ENCODE measurements at places on chromosomes 13 and 19. TPM values are rescaled to one million over a fixed set of nuclear protein-coding genes. Genes with fewer than 3 reads are reported as not detected.

PDE4C gene
- total RNA-seq: 0.41 TPM

ZNF878 gene
- 1.4 TPM for total RNA-seq

DNA sequence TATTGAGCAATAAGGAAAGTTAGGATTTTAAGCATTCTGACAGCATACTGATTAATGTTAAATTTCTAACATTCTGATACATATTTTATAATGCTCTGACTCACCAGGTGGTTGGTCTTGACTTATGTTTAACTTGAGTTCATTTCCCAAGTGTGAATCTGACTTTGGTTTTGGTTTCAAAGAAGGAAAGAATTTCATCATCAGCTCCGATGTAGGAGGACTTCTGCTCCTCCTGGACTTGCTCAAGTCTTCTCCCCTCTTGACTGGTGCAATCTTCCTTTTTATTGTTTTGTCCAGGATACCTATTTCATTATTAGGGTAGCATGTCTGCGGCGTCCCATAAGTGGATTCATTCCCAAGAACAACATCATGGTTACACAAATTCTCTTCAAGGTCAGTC is 141.3 kb downstream of the RNF17 start:
- no peak for DNase-seq
- no peak overlapping the region for H3K27ac ChIP-seq
- no peaks in the 10 kb centered on the region for H3K27me3 ChIP-seq
- H3K4me3 ChIP-seq: no peak overlapping the region
- no peaks in the 10 kb centered on the region for H3K4me1 ChIP-seq

DNA sequence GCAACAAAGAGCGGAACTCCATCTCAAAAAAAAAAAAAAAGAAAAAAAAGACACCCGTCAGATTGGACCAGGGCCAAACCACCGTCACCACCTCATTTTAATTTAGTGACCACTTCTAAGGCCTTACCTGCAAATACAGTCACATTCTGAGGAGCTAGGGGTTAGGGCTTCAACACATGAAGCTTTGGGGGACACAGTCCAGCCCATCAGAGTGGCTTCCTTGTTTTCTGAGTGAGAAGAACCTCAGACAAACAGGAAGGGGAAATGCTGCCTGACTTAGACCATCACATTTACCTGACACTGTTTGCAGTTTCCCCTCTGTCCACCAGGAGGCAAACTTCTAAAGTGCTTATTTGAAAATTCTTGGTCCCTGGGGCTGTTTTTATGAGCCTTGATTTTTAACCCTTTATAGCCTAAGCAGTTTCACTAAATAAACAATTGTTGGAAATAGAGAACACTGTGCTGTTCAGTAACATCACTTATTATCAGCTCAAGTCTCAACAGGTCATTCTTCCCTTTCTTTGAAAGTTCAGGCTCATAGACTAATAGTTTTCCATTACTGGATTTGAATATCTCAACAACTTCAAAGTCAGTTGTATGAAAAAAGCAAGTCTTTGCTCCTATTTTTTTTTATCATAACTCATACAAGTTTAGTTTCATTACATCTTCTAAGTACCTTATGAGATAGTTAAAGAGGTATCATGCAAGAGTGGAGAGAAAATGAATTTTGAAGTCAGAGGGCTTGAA is 74.9 kb upstream of the WASF3 start:
- no peaks in the 10 kb centered on the region for H3K27me3 ChIP-seq
- no peaks in the 10 kb centered on the region for H3K36me3 ChIP-seq
- H3K27ac ChIP-seq: no peak overlapping the region
- peak; percentile 30 for DNase-seq
- no peaks in the 10 kb centered on the region for H3K4me1 ChIP-seq

DNA sequence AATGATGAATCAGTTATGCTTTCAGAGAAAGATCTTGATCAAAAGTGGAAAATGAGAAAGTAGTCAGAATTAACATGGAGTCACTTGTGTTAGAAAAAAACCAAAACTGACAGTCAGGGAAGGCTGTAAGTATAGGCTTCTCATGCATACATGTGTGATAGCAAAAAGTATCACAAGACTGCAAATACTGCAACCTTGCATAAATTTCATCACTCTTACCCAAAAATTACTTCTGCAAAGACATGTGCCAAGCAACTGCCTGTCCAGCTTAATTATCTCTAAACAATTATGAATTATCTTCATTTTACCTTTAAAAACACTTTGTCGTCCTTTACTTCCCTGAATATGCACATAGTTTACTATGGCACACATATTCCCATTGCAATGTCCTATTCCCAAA is 2466.4 kb upstream of the PCDH20 start:
- no peak for DNase-seq
- no peaks in the 10 kb centered on the region for H3K36me3 ChIP-seq
- no peaks in the 10 kb centered on the region for H3K4me1 ChIP-seq
- no peaks in the 10 kb centered on the region for H3K27me3 ChIP-seq

DNA sequence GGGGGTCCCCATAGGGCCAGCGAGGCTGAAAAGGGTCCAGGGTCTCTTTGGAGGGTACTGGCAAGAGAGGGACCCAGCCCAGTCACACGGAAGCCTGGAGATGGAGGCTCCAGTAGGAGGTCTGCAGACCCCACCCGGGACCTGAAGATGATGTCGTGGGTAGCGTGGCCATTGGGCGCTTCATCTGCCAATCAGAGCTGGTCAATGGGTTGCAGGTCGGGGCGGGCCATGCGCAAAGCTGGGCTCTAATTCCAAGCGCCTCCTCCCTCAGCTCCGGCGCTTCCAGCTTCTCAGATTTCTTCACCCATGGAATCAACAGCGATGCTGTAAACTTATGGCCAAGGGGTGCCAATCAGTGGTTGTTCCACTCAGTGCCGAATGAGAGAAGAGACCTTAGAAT is 10.9 kb downstream of the SIGLEC12 start:
- H3K4me1 ChIP-seq: no peaks in the 10 kb centered on the region
- H3K36me3 ChIP-seq: no peaks in the 10 kb centered on the region
- no peaks in the 10 kb centered on the region for H3K27me3 ChIP-seq
- no peak overlapping the region for H3K27ac ChIP-seq
- no peak for DNase-seq

- H3K4me1 ChIP-seq: peaks cover 5% of the 10 kb centered on the region
- DNase-seq: no peak
- H3K27me3 ChIP-seq: no peaks in the 10 kb centered on the region
- no peak overlapping the region for H3K4me3 ChIP-seq
- H3K27ac ChIP-seq: no peak overlapping the region
- no peaks in the 10 kb centered on the region for H3K36me3 ChIP-seq
Observed at GRCh38 chr13:34411894-34412293, 530.2 kb upstream of the NBEA start.

GRCh38 chr19:17389957-17390664 is 3.9 kb downstream of the CCDC194 start:
- H3K4me3 ChIP-seq: peak overlapping the region; percentile 83
- no peak overlapping the region for H3K27ac ChIP-seq
- peaks cover 3% of the 10 kb centered on the region for H3K4me1 ChIP-seq
- H3K36me3 ChIP-seq: no peaks in the 10 kb centered on the region

MADCAM1 gene
- total RNA-seq: 0.92 TPM

CAMSAP3 gene
- not detected for total RNA-seq

GRCh38 chr19:1248786-1249297 is 459 bp downstream of the MIDN start:
- H3K4me1 ChIP-seq: peaks cover 25% of the 10 kb centered on the region
- peak overlapping the region; percentile 100 for H3K27ac ChIP-seq
- DNase-seq: no peak
- H3K36me3 ChIP-seq: no peaks in the 10 kb centered on the region

GRCh38 chr13:110528371-110528770 is 33.2 kb downstream of the RAB20 start:
- no peaks in the 10 kb centered on the region for H3K27me3 ChIP-seq
- H3K4me3 ChIP-seq: peak overlapping the region; percentile 12
- peak overlapping the region; percentile 89 for H3K27ac ChIP-seq
- no peaks in the 10 kb centered on the region for H3K36me3 ChIP-seq

- no peak for DNase-seq
- H3K36me3 ChIP-seq: no peaks in the 10 kb centered on the region
- H3K27me3 ChIP-seq: no peaks in the 10 kb centered on the region
- no peaks in the 10 kb centered on the region for H3K4me1 ChIP-seq
- no peak overlapping the region for H3K27ac ChIP-seq
Observed at GRCh38 chr19:38148337-38148736, 75.7 kb downstream of the DPF1 start.

DNA sequence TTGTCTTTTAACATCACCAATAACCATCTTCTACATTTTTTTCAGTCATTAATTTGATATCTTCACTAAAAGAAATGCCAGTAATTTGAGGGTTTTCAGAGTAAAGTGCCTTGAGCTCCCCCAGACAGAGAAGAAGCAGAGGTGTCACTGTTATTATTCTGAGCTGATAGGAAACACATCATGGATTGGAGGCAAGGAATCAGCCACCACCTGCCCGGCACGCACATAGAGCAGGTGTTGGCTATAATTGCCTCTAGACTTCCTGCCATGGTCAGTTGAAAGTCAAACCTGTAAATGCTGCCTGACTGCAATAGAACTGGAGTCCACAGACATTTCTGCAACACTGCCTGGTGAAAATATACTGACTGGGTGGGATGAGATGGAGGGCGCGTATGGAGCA is 776.6 kb downstream of the UQCRFS1 start:
- H3K27me3 ChIP-seq: no peaks in the 10 kb centered on the region
- DNase-seq: no peak
- H3K4me1 ChIP-seq: no peaks in the 10 kb centered on the region
- H3K27ac ChIP-seq: no peak overlapping the region
- H3K36me3 ChIP-seq: no peaks in the 10 kb centered on the region

PABPC3 gene
- not detected for total RNA-seq

GRCh38 chr13:62556978-62557377 is 1141.3 kb upstream of the PCDH20 start:
- H3K27ac ChIP-seq: no peak overlapping the region
- no peak for DNase-seq
- no peaks in the 10 kb centered on the region for H3K4me1 ChIP-seq

FRY gene
- 165 TPM for total RNA-seq

COL4A2 gene
- 1,135 TPM for total RNA-seq

GRCh38 chr13:27374126-27374613 is 50.2 kb upstream of the GTF3A start:
- no peaks in the 10 kb centered on the region for H3K36me3 ChIP-seq
- no peak for DNase-seq
- no peaks in the 10 kb centered on the region for H3K4me1 ChIP-seq

DNA sequence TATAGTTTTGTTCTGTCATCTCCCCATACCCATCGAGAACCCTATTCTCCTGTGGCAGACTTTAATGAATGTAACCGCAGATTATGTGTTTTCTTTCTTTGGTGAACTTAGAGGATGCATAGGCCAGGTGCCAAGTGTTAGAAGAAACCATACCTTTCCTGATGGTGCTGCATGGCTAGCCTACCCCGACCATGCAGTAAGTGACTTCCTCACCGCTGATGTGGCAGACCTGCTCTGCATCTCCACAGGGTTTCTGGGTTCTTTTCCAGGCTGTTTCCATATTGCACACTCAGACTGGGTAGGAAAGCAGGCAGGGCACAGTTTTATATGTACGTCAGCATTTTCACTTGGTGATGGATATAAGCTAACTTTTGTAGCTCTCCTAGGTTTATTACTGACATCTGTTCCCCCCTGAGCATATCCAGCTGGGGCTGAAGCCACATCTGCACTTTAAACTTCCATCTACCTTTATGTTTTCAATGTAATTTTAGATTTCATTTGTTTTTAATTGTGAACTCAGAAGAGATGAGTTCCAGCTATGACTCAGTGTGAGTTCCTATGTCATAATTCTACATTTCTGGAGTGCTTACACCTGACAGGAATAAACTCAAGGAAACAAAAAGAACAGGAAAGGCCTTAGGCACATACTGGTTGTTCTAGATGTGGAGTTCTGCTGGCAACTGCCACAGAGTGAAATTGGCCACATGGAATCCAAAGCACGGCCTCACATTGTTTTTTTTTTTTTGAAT is 42.3 kb downstream of the LRCH1 start:
- no peak for DNase-seq
- H3K27ac ChIP-seq: peak overlapping the region; percentile 65
- H3K4me1 ChIP-seq: peaks cover 56% of the 10 kb centered on the region
- peak overlapping the region; percentile 15 for H3K4me3 ChIP-seq
- H3K27me3 ChIP-seq: no peaks in the 10 kb centered on the region

- H3K27me3 ChIP-seq: no peaks in the 10 kb centered on the region
- no peaks in the 10 kb centered on the region for H3K4me1 ChIP-seq
- no peak overlapping the region for H3K27ac ChIP-seq
Observed at GRCh38 chr13:98118865-98119264, 24.0 kb upstream of the FARP1 start.

DNA sequence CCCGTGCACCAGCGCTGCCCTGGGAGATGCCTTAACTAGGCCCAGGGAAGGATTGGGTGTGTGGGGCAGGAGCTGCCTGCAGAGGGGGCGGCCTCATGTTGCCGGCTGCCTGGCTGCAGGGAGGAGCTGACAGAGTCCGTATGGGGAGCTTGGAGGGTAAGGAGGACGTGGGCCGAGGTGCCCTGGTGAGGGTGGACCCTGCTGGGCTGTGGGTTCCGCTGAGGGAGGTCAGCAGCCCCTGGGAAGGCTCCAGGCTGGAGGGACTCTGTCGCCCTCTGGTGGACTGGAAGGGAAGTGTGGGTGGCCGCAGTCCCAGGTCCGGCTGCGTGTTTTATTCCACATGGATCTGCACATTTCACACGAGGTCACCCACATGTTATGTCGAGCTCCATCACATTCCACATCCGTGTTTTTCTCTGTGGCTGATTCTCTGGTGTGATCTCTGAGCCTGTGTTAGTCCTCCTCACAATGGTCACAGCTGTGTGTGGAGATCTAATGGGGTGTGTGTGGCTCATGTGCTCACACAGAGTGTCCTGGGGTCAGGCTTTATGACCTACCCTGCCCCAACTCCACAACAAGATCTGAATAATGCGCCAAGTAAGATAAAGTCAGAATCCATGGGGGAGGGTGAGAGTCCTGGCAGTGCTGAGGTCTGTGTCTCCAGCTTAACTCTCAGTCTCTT is 1.8 kb upstream of the CEACAM8 start:
- no peaks in the 10 kb centered on the region for H3K27me3 ChIP-seq
- no peak for DNase-seq
- H3K4me3 ChIP-seq: no peak overlapping the region
- no peak overlapping the region for H3K27ac ChIP-seq

SLAIN1 gene
- total RNA-seq: 10.5 TPM

DNA sequence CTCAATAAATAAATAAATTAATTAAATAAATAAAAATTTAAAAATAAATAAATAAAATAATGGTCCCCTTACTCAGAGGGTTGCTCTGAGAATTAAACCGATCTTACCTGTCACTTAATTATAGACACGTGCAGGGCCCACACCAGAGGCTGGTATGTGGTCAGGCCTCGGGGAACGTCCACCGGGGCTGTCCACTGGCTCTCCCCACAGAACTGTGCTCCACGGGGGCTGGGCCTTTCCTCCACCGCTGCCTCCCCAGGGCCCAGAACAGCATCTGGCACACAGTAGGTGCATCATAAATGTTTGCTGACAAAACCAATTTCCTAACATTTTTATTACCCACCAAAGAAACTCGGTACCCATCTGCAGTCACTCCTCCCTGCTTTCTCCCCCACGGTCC is 69.2 kb downstream of the CEBPG start:
- H3K27me3 ChIP-seq: no peaks in the 10 kb centered on the region
- H3K27ac ChIP-seq: no peak overlapping the region
- H3K4me3 ChIP-seq: no peak overlapping the region
- no peak for DNase-seq
- H3K36me3 ChIP-seq: no peaks in the 10 kb centered on the region

GRCh38 chr19:55669418-55670279 is 5.4 kb upstream of the EPN1 start:
- H3K4me3 ChIP-seq: no peak overlapping the region
- H3K27ac ChIP-seq: no peak overlapping the region
- DNase-seq: no peak
- peaks cover 68% of the 10 kb centered on the region for H3K36me3 ChIP-seq
- peaks cover 5% of the 10 kb centered on the region for H3K4me1 ChIP-seq

RTBDN gene
- total RNA-seq: not detected

GRCh38 chr13:64347664-64348063 is 2882.5 kb downstream of the PCDH9 start:
- no peak overlapping the region for H3K4me3 ChIP-seq
- H3K36me3 ChIP-seq: no peaks in the 10 kb centered on the region
- no peak for DNase-seq
- no peaks in the 10 kb centered on the region for H3K4me1 ChIP-seq
